Tibial artery (tissue), 4 donors: ENCODE measurements at places on chromosomes 7 and 10.

- DNase-seq: no peak
These were observed 676.3 kb upstream of the KCND2 start for GRCh38 chr7:119596651-119597050.

DNA sequence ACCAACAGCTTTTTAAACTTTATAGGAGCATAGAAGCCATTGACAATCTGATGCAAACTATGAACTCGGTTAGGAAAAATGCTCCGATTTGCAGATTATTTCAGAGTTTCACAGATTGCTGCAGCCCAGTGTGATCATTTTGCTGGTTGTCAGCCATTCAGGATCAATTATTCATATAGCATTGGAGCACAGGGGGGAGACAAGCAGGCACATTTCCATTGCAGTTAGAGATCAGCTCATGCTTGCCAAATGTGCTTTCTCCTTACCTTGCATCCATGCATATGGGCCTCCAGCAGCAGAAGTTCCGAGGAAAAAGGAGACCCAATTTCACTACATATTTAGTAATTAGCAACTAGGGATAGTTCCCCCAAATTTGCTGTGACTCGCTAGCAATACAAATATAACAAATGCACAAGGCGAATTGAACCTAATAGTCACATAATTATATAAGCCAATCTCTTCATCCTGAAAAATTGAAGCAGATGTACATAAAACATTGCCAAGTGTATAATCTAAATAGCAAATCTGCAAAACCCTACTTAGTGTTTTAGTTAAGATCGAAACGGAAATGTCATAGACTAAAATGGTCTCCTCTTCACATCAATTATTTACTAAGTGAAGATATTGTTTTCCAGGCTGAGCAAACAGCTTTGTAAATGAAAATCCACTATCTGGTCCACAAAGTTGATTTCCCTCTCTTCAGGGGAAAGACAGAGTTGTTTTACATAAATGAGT, 49.5 kb upstream of the RSU1 start:
- DNase-seq: no peak

DNA sequence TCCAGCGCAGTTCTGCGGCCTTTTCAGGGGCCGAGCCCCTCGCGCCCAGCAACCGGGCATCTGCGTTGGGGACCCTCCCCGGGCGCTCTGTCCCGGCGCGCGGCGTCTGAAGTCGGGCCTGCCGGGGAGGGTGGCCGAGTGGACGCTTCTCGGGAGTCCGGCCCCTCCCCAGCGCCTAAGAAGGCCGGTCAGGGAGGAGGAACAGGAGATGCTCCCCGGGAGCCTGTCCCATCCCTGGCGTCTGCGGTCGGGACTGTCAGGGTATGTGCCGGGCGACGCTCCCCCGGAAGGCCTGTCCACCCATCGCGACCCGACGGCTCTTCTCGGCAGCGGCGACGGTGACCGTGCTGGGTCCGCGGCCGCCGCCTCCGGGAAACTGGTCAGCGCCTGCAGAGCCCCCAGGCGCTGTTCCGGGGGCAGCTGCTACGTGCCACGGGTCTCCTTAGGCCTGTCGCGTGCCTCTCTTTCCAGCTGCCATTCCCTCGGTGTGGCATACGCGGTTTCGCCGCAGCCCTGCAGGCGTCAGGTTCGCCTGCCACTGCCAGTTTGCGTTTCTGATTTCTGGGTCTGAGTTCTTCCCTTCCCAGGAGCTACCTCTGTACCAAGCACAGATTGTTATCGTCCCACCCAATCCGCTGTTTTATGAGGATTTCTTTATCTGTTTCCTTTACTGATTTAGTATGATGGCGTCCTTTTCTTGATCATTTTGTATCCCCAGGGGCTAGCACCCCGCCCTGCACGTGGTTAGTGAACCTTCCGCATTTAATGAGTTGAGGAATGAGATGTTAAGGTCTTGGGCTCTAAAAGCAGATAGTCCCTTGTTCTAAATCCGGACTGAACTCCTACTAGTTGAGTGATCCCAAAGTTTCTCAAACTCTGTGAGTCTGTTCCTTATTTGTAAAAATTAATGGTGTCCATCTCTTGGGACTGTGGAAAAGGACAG, 782 bp downstream of the IFIT5 start:
- DNase-seq: peak; percentile 73

DNA sequence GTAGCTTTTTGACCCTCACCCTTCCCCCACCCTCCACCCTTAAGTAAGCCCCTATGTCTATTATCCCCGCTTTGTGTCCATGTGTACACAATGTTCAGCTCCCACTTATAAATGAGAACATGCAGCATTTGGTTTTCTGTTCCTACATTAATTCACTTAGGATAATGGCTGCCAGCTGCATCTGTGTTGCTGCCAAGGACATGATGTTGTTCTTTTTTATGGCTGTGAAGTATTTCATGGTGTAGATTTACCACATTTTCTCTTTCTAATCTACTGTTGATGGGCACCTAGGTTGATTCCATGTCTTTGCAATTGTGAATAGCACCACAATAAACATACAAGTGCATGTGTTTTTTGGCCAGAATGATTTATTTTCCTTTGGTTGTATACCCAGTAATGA, 232.2 kb downstream of the CACNA2D1 start:
- DNase-seq: no peak

DNA sequence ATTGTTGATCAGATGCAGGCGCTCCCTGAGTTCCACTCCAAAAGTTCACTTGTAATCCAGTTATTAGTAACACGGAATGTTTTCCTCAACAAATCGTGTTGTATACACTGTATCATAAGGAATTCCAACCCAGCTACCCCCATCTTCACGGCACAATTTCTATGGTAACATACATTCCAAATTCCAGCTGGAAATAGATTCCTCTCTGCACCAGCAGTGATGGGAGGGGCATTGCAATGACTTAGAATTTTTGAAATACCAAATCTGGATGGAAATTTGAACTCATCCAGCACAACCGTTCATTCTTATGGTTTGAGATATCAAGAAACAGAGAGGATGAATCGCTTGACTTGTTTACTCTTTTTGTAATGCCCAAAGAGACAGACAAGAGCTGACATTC, 38.9 kb upstream of the RHEB start:
- DNase-seq: no peak
